ENCODE measurements at places on chromosomes 13 and 19. TPM values are rescaled to one million over a fixed set of nuclear protein-coding genes. Genes with fewer than 3 reads are reported as not detected.

Gene RFPL4AL1
- not detected for total RNA-seq

DNA sequence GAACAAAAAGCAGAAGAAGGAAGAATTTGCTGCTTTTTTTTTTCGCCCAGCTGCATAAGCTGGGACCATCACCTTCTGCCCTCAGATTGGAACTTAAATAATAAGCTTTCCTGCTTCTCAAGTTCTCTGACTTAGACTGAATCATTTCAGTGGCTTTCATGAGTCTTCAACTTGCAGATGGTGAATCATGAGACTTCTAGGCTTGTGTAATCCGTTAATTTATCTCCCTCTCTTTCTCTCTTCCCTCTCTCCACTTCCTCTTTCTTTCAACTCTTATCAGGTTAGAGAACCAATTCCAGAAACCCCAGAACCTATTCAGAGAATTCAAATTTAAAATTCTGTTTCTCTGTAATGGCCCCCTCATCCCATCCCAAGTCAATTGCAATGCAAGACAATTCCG lies 1153.7 kb downstream of the PCDH9 start:
- no peaks in the 10 kb centered on the region for H3K27me3 ChIP-seq
- H3K4me3 ChIP-seq, result no peak overlapping the region

- no peaks in the 10 kb centered on the region for H3K27me3 ChIP-seq
- peaks cover 9% of the 10 kb centered on the region for H3K4me1 ChIP-seq
Measured at GRCh38 chr13:33081666-33082065, 65.4 kb downstream of the KL start.

DNA sequence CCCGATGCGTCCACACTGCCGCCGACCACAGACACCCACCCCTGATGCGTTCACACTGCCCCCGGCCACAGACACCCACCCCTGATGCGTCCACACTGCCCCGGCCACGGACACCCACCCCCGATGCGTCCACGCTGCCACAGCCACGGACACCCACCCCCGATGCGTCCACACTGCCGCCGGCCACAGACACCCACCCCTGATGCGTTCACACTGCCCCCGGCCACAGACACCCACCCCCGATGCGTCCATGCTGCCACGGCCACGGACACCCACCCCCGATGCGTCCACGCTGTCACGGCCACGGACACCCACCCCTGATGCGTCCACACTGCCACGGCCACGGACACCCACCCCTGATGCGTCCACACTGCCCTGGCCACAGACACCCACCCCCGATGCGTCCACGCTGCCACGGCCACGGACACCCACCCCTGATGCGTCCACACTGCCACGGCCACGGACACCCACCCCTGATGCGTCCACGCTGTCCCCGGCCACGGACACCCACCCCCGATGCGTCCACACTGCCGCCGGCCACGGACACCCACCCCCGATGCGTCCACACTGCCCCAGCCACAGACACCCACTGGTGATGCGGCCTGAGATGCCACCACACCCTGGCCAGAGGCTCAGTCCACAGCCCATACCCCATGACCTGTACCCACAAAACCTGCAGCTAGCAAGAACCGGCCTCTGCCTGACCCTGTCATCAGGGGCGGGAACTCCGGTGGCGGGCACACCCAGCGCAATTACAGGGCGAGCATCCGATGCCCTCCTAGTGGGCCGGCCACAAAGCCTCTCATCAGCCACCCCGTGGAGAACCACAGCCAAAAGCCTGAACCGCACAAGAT lies 28.4 kb downstream of the RASA3 start:
- H3K27ac ChIP-seq, result no peak overlapping the region
- no peaks in the 10 kb centered on the region for H3K36me3 ChIP-seq
- H3K4me1 ChIP-seq, result peaks cover 5% of the 10 kb centered on the region
- H3K4me3 ChIP-seq, result no peak overlapping the region
- H3K27me3 ChIP-seq, result no peaks in the 10 kb centered on the region

Gene ERICH4
- not detected for total RNA-seq

DNA sequence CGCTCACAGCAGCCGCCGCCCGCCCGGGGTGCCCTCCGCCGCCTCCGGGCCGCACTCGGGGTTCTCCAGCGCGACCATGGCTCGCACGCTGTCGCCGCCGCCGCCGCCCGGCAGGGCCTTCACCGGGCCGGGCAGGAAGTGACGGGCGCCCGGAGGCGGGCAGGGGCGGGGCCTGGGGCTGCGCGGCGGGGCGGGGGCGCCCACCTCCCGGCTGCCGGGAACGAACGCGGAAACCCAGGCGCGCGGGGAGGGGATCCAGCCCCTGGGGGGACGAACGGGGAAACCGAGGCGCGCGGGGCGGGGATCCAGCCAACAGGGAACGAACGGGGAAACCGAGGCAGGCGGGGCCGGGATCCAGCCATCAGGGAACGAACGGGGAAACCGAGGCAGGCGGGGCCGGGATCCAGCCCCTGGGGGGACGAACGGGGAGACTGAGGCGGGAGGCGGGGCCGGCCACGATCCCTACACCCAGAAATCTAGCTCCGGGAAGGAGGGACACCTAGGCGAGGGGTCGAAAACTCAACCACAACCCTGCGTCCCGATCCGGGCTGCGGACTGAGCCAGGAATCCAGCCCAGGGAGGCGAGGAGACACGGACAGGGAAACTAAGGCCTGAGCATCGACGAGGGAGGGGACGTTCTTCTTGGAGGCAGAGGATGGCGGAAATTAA lies at the start of gene R3HDM4:
TSS of gene R3HDM4 (minus strand) at position 140 of the 669 bp plus-strand sequence. CDS start at position 78, 62 bp downstream.
- H3K27ac ChIP-seq, result peak within 1 kb of the TSS; percentile 98
- peaks cover 29% of the 10 kb centered on the region for H3K4me1 ChIP-seq
- no peaks in the 10 kb centered on the region for H3K36me3 ChIP-seq
- H3K4me3 ChIP-seq, result peak within 1 kb of the TSS; percentile 85
- peak; percentile 84 for DNase-seq
